ENCODE measurements at places on chromosomes 13 and 19.

GRCh38 chr13:50611117-50611781 lies 232.2 kb downstream of the DLEU7 start:
- DNase-seq: no peak

DNA sequence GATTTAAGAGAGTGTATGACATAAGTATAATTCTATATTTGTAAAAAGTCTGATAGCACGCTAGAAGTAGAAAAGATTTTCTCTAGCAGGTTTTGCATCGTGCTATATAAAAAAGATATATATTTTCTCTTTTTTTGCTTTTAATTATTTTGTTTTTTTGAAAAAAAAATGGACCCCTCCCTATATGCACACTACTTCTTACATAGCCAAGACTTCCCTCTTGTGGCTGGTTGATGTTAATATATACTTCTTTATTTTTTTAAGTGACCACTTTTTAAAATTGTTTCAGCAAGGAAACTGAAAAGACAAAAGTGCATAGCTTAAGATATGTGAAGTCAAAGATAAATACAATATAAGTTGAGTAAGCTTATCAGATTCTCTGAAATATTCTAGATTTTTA lies 1202.8 kb downstream of the DIAPH3 start:
- no peak for DNase-seq

- no peak for DNase-seq
These were observed 5.8 kb upstream of the TMC4 start for GRCh38 chr19:54178581-54179261.

GRCh38 chr13:50334944-50335343 lies 319.7 kb downstream of the KCNRG start:
- no peak for DNase-seq

DNA sequence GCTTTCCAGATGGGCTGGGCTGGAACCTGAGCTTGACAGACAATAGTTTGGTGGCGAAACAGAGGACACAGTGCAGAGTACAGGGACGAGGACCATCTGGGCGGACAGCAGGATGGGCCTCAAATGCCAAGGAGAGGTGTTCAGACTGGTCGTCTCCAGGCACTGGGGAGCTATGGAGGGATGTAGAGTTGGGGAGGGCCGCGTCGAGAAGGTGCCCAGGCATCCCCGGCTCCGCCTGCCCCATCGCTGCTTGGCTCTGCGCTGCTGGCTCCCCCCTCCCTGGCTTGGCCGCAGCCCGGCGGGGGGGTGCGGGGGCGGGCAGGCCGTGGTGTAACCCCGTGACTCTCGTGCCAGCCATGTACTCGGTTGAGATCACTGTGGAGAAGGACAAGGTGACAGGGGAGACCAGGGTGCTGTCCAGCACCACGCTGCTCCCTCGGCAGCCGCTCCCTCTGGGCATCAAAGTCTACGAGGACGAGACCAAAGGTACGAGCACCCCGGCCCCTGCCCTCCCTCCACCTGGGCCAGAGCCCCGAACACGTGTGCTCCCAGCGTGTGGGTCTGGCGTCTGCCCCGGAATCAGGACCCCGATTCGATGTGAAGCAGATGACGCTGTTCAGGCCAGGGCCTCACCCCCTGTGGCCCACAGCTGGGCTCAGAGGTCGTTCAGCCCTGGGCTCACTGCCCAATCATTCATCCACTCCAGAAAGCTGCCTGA lies 10.8 kb upstream of the MISP start:
- DNase-seq: no peak
